Dermis microvascular lymphatic vessel endothelial cell (primary cell): ENCODE measurements at places on chromosomes 13 and 19. TPM values are rescaled to one million over a fixed set of nuclear protein-coding genes. Genes with fewer than 3 reads are reported as not detected.
A peak's percentile ranks its signal among the peaks of the same experiment; 100 is the strongest.

- peak; percentile 95 for DNase-seq
Measured at GRCh38 chr13:33251131-33251661, 34.4 kb downstream of the STARD13 start.

DNA sequence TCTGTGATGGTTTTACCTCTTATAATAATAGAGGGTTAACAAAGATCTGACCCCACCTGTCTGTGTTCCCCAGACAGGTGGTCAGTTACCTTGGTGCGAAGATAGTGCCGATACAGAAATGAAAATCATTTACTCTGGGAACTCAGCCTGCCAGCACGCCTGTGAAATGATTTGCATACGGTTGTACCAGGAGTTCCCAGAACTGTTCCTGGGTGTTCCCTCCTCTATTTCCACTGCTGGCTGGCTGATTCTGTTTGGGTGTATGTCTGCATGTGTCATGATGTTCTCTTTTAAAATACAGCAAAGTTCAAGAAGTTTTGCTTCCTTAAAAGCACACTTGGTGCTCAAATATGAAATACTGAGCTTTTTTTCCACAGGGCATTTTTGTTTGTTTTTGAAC lies 527.1 kb downstream of the FGF9 start:
- no peak for DNase-seq

DNA sequence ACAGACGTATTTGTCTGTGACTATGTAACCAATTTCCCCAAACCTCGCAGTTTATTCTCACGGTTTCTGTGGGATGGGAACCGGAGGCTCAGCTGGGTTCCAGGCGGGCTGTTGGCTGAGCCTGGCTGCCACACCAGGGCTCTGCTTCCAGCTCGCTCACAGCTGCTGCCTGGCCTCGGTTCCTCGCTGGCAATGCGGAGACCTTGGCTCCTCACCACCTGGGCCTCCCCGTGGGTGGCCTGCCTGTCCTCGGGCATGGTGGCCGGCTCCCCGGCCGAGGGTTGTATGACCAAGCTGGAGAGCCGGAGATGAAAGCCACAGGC lies 218.9 kb upstream of the MAB21L1 start:
- no peak for DNase-seq

DNA sequence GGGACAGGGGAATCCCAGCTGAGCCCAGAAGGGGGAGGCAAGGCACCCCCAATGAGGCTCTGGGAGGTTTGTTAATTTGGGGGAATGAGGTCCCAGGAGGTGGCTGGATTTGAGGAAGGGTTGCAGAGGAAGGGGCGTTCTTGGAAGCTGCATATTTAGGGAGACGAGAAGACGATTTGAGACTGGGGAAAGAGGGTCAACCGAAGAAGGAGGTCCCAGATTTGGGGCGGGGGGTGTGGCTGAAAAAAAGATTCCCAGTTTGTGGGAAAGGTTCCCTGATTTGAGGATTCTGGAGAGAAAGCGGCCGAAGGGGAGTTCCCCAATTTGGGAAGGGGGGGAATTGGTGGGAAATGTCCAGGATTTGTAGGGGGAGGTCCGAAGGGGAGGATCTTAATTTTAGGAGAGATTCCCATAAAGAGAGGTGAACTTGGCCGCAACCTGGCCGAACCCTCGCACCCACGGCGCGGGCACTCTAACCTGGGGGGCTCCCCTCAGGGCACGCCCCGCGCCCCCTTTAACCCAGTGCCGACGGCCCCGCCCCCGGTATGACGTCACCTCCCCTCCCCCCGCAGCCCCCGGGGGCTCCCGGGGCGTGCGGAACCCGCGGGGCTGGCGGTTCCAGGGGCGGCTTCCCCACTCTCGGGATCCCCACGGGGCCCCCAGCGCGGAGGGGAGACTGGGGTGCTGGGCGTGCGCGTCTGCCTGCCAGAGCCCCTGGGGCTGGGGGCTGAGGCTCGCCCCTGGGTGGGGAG lies 1.2 kb downstream of the PTPRS start:
- no peak for DNase-seq

- no peak for DNase-seq
Measured at GRCh38 chr19:46179076-46179759, 31.2 kb downstream of the IGFL2 start.

USE1 gene
- 11.6 and 15.4 TPM in 2 replicates for total RNA-seq

B3GNT8 gene
- total RNA-seq, result 1.9 and 2.9 TPM in 2 replicates

DNA sequence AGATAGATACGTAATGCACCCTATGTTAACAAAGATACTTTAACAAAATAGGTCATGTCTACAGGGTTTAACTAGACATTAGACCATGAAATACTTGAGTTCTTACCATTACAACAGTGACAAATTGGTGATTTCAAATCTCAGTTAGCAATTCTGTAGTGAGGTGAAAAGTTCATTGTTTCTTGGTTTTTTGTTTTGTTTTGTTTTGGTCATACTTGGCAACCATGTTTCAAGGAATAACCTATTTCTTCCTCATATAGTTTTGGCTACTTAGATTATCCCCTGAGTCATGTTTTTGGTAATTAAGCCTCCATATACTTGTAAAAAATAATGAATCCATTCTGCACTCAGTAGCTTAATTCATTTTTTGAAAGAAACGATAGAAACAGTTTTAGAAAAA lies 1200.4 kb downstream of the DIAPH3 start:
- DNase-seq, result no peak

GRCh38 chr19:50983625-50984292 lies at the start of gene KLK7:
TSS of gene KLK7 (minus strand) at chr19:50983917. CDS start at chr19:50982399, 1,518 bp downstream.
- DNase-seq, result no peak

GRCh38 chr19:8208119-8208921 lies 850 bp upstream of the CERS4 start:
- no peak for DNase-seq

DNA sequence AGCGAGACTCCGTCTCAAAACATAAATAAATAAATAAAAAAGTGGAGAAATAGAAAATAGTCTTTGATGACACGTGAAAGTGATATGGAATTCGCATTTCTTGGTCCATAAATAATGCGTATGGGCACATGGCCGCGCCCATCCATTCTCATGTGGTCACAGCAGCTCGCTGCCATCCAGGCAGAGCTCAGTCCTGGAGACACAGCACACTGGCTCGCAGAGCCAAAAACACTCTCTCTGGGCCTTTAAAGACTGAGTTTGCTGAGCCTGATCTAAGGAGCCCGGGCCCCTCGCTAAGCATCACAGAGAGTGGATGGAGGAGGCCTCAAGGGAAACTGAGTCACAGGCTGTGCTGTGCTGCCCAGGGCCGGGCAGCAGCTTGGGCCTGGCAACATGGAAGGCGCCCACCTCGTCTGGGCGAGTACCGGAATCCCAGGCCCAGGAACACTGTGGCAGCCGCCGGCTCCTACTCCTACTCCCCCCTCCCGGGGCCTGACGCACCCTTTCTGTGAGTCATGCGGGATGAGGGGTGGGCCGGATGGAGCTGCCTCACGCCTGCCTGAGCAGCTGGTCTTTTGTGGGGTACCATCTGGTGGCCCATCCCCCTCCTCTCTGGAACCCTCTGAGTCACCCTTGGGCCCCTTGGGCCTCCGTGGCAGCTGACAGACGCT lies 28.9 kb upstream of the CACTIN start:
- DNase-seq, result peak; percentile 87

RNF225 gene
- total RNA-seq, result not detected in 2 replicates

PTH2 gene
- total RNA-seq, result not detected in 2 replicates

ZNF850 gene
- 1.7 and 5.1 TPM in 2 replicates for total RNA-seq

KIR2DL1 gene
- not detected in 2 replicates for total RNA-seq

DNA sequence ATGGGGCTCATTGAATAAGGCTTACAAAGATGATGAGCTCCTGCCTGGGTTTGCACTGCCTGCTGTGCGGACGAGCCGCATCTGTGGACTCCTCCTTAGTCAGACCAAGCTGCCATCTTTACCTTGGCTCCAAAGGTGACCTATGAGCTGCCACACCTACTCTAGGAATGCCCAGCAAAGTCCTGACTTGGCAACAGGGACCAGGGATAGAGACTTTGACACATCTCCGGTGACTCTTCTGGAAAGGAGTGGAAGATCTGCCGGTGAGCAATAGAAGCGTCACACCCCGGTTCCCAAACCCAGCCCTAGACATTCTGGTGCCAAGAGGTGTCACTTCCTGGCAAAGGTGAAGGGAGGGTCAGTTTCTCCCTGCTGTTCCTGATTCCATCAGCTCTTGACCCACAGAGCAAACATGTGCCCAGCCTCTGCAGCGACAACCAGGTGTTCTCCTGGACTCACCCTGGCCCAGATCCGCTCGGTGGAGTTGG lies 50.2 kb upstream of the GTF3A start:
- DNase-seq, result no peak

GRCh38 chr13:99378985-99379733 lies 72.0 kb upstream of the GPR183 start:
- DNase-seq, result no peak
